ENCODE measurements at places on chromosomes 7 and 10.

- no peaks in the 10 kb centered on the region for H3K4me1 ChIP-seq
- DNase-seq: no peak
- peaks cover 35% of the 10 kb centered on the region for H3K27me3 ChIP-seq
- H3K36me3 ChIP-seq: no peaks in the 10 kb centered on the region
- no peak overlapping the region for H3K27ac ChIP-seq
- H3K4me3 ChIP-seq: no peak overlapping the region
These were observed 89.9 kb upstream of the CAPZA2 start for GRCh38 chr7:116772423-116772863.

- no peak overlapping the region for H3K4me3 ChIP-seq
- no peaks in the 10 kb centered on the region for H3K4me1 ChIP-seq
- H3K27me3 ChIP-seq: no peaks in the 10 kb centered on the region
- no peaks in the 10 kb centered on the region for H3K36me3 ChIP-seq
These were observed 145.9 kb upstream of the NEBL start for GRCh38 chr10:21043044-21043443.

DNA sequence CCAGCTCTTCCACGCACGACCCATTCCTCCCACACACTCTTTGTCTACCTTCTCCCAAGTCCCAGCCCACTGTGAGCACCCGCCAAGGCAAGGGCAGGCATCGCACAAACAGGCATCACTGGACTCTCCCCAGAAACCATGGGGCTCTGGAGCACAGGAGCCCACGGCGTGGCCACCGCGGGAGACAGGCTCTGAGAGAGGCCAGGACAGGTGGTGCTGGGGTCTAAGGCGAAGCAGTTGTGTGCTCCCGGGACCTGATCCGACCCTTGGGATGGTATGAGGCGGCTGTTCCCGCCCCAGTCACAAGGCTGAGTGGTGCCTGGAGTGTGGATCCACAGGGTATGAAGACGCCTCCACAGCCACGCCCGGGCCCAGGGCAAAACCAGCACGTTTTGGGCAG is 156.9 kb downstream of the MAD1L1 start:
- H3K4me1 ChIP-seq: peaks cover 19% of the 10 kb centered on the region
- no peak for DNase-seq
- no peaks in the 10 kb centered on the region for H3K36me3 ChIP-seq

GRCh38 chr7:2529161-2530070 is 9.8 kb downstream of the LFNG start:
- no peaks in the 10 kb centered on the region for H3K27me3 ChIP-seq
- peak overlapping the region; percentile 86 for H3K4me3 ChIP-seq
- peaks cover 48% of the 10 kb centered on the region for H3K4me1 ChIP-seq
- DNase-seq: peak; percentile 77
- H3K27ac ChIP-seq: peak overlapping the region; percentile 92
- H3K36me3 ChIP-seq: peaks cover 1% of the 10 kb centered on the region

- no peaks in the 10 kb centered on the region for H3K36me3 ChIP-seq
- H3K4me3 ChIP-seq: no peak overlapping the region
- no peak overlapping the region for H3K27ac ChIP-seq
These were observed 691.0 kb upstream of the MBL2 start for GRCh38 chr10:53463539-53463938.

- H3K27me3 ChIP-seq: no peaks in the 10 kb centered on the region
- H3K27ac ChIP-seq: no peak overlapping the region
- no peaks in the 10 kb centered on the region for H3K36me3 ChIP-seq
- no peaks in the 10 kb centered on the region for H3K4me1 ChIP-seq
- DNase-seq: no peak
- H3K4me3 ChIP-seq: no peak overlapping the region
These were observed 266.7 kb upstream of the INHBA start for GRCh38 chr7:41969561-41970105.

- H3K36me3 ChIP-seq: no peaks in the 10 kb centered on the region
- no peak overlapping the region for H3K27ac ChIP-seq
- no peaks in the 10 kb centered on the region for H3K27me3 ChIP-seq
- DNase-seq: no peak
- no peaks in the 10 kb centered on the region for H3K4me1 ChIP-seq
- H3K4me3 ChIP-seq: no peak overlapping the region
These were observed 23.5 kb upstream of the CHST15 start for GRCh38 chr10:124116771-124117510.

DNA sequence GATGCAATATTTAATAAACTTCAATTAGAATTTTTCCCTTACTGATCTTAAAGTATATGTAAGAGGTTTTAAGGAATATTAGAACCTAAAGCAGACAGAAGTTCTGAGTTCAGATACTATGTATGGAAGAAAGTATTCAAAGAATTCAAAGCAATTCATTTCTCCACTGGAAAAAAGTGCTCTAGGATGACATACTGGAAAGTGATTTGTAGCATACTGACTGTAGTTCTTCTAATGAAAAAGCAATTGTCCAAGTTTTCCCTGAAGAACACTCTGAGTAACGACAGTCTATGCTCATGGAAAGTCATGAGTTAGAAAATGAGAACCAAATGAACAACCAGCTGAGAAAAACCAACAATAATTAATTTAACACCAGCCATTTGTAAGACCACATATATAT is 180.8 kb upstream of the SLC26A5 start:
- H3K27ac ChIP-seq: no peak overlapping the region
- no peaks in the 10 kb centered on the region for H3K27me3 ChIP-seq

DNA sequence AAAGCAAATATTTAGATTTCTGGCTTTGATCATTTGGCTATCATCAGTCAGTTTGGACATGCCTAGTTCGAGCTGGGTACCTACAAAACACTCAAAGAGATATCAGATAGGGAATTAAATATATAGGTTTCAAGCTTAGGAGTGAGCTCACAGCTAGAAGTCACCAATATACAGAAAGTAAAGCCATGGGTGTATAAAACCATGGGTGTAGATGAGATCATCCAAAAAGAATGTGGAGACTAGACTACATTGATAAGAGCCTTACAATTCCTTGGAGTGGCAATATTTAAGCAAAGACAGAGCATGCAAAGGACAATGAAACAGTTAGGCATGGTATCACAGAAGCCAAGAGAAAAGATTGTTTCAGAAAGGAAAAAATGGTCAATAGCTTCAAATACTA is 7.2 kb upstream of the RALA start:
- no peak overlapping the region for H3K4me3 ChIP-seq
- DNase-seq: no peak
- no peaks in the 10 kb centered on the region for H3K4me1 ChIP-seq
- H3K36me3 ChIP-seq: no peaks in the 10 kb centered on the region

- H3K4me1 ChIP-seq: peaks cover 38% of the 10 kb centered on the region
- peaks cover 5% of the 10 kb centered on the region for H3K36me3 ChIP-seq
- peak; percentile 68 for DNase-seq
- H3K27me3 ChIP-seq: peaks cover 32% of the 10 kb centered on the region
- H3K4me3 ChIP-seq: peak overlapping the region; percentile 87
These were observed 1.5 kb upstream of the SKIDA1 start for GRCh38 chr10:21526860-21527597.

GRCh38 chr10:9012312-9012711 is 957.8 kb downstream of the GATA3 start:
- no peaks in the 10 kb centered on the region for H3K27me3 ChIP-seq
- no peak overlapping the region for H3K4me3 ChIP-seq
- H3K27ac ChIP-seq: no peak overlapping the region
- H3K4me1 ChIP-seq: peaks cover 75% of the 10 kb centered on the region
- DNase-seq: no peak

- no peak for DNase-seq
- peaks cover 38% of the 10 kb centered on the region for H3K27me3 ChIP-seq
- no peaks in the 10 kb centered on the region for H3K36me3 ChIP-seq
- no peak overlapping the region for H3K27ac ChIP-seq
- no peaks in the 10 kb centered on the region for H3K4me1 ChIP-seq
These were observed 16.1 kb upstream of the CAV2 start for GRCh38 chr7:116483271-116483942.

DNA sequence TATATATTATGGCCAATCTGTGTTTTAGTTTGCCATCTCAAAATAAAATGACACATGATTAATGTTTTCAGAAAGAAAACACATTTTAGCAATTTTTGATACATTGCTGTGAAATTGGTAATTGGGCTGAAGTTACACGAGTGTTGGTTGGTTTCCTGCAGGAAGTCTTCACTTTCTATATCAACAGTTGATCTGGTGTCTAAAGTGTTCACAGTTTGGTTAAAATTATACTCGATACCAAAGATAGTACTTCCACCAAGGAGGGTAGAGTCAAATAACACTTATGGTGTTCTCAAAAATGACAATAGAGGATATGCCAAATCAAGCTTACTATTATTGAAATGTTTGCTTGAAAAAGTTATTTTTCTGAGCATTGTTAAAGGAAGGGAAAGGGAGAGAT is 120.3 kb upstream of the GLCCI1 start:
- H3K4me3 ChIP-seq: peak overlapping the region; percentile 39
- H3K27ac ChIP-seq: peak overlapping the region; percentile 20

DNA sequence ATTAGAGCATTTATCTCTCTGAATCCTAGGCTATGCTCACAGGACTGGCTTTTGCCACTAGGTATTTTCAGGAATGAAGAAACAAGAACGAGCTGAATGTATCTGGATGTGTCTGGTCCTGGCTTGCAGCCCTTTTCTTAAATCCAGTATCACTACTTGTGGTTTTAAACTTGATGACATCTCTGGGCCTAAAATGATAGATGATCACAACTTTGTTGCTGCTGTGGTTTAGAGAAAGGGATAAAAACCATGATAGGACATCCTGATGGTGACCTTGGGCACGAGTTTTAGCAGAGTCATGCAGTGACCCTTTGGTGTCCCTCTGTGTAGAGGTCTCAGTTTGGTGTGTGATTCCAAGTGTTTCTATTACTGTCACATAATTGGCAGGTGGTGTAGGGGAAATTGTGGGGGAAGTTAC is 31.7 kb upstream of the SEMA3C start:
- H3K27ac ChIP-seq: no peak overlapping the region
- no peaks in the 10 kb centered on the region for H3K27me3 ChIP-seq
- H3K36me3 ChIP-seq: no peaks in the 10 kb centered on the region
- H3K4me3 ChIP-seq: no peak overlapping the region
- no peak for DNase-seq

GRCh38 chr7:34849163-34849960 is 187.9 kb downstream of the DPY19L1 start:
- no peaks in the 10 kb centered on the region for H3K36me3 ChIP-seq
- H3K27me3 ChIP-seq: peaks cover 22% of the 10 kb centered on the region
- peaks cover 12% of the 10 kb centered on the region for H3K4me1 ChIP-seq
- H3K4me3 ChIP-seq: no peak overlapping the region

GRCh38 chr10:24469993-24470392 is 253.7 kb downstream of the ARHGAP21 start:
- peaks cover 17% of the 10 kb centered on the region for H3K4me1 ChIP-seq
- no peak overlapping the region for H3K4me3 ChIP-seq
- DNase-seq: no peak

- DNase-seq: no peak
- no peaks in the 10 kb centered on the region for H3K27me3 ChIP-seq
- no peak overlapping the region for H3K27ac ChIP-seq
- H3K4me3 ChIP-seq: no peak overlapping the region
- H3K4me1 ChIP-seq: peaks cover 37% of the 10 kb centered on the region
- H3K36me3 ChIP-seq: no peaks in the 10 kb centered on the region
These were observed 16.6 kb downstream of the BAG3 start for GRCh38 chr10:119667562-119668328.

DNA sequence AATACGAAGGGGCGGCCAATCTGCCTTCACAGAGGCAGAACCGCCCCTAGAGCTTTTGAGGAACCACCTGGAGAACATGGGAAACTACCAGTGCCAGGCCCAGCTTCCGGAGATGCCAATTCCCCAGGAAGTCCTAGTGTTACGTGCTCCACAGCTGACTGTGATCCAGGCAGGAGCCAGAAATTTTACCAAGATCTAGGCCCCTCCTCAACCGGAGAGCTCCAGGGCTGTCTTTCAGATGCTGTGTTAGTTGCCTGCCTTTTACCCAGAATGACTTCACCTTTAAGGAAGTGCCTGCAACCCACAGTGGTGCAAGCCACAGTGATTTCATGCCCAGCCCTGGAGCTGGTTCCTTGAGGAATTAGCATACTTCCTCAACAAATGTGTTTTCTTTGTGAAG is 62.9 kb downstream of the ELMO1 start:
- no peak for DNase-seq
- no peak overlapping the region for H3K4me3 ChIP-seq

GRCh38 chr7:16695621-16696237 is 49.7 kb downstream of the BZW2 start:
- H3K27me3 ChIP-seq: no peaks in the 10 kb centered on the region
- DNase-seq: no peak
- H3K36me3 ChIP-seq: peaks cover 34% of the 10 kb centered on the region
- H3K4me1 ChIP-seq: no peaks in the 10 kb centered on the region

DNA sequence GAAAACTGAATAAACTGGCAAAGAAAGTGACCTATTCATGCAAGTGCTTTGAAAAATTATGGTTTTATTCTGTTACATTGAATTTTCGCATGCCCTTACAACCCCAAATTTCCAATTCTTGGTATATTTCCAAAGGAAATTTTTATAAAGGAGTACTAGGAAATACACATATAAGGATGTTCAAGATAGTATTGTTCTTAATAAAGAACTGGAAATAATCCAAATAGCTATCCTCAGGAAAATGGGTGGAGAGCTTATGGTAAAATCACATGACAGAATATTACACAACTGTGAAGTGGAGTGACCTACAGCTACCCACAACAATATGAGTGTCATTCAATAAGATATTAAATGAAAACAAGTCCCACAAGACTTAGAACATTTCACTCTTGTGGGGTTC is 138.9 kb upstream of the BMPER start:
- H3K27me3 ChIP-seq: no peaks in the 10 kb centered on the region
- no peak overlapping the region for H3K4me3 ChIP-seq
- H3K36me3 ChIP-seq: no peaks in the 10 kb centered on the region
- no peaks in the 10 kb centered on the region for H3K4me1 ChIP-seq
- DNase-seq: no peak

DNA sequence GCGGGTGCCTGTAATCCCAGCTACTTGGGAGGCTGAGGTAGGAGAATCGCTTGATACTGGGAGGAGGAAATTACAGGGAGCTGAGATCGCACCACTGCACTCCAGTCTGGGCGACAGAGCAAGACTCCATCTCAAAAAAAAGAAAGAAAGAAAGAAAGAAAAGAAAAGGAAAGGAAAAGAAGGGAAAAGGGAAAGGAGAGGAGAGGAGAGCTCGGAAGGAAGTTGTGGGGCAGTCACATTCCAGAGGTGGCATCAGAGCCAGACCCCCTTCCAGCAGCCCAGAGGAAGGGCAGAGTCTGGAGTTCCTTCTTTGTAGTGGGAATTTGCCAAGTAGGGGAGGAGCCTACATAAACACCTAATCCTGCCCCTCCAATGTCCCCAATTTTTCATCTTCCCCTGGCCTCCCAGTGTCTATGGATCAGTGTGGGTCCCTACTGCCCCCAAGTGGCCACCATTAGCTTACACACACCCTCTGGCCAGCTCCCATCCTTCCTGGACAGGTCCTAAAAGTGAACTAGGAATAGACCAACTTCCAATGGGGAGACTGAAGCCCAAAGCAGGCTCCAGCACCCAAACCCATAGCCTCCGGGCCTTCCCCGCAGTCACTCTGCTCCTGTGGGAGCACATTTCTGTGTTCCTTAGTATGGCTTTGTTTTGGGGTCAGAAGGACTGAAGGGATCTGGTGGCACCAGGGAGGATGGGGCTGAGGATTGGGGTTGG is 39.6 kb upstream of the HSPB1 start:
- H3K4me1 ChIP-seq: peaks cover 2% of the 10 kb centered on the region
- H3K27me3 ChIP-seq: peaks cover 22% of the 10 kb centered on the region
- no peak overlapping the region for H3K4me3 ChIP-seq
- H3K27ac ChIP-seq: no peak overlapping the region

All from activated T-cell treated with anti-CD3 and anti-CD28 coated beads, Interleukin-2, amount 50 U/mL, for 72 hours (primary cell).